Activated T-cell treated with anti-CD3 and anti-CD28 coated beads for 24 hours (primary cell): ENCODE measurements at places on chromosomes 7 and 10.

DNA sequence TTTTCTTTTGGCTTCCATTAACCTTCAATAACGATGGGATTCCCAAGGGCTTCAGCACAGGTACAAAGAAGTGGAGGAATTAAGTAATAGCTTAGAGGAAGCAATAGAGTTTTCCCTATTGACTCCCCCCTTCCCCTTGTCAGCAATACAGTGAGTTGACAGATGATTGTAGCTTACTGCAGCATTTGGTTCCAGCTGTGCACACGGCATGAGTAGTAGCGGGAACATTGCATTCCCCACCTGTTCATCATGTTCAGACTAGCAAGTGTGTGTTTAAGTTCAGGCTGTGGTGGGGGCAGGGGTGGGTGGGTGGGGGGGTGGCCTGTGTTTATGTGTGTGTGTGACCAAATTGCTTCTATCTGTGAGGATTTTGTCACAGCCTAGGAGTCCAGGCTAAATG, 4.6 kb upstream of the ADRA2A start:
- no peak for DNase-seq

- no peak for DNase-seq
Observed at GRCh38 chr7:15751191-15751701, 64.8 kb upstream of the MEOX2 start.

GRCh38 chr10:68330852-68331454, 911 bp upstream of the HNRNPH3 start:
- no peak for DNase-seq

DNA sequence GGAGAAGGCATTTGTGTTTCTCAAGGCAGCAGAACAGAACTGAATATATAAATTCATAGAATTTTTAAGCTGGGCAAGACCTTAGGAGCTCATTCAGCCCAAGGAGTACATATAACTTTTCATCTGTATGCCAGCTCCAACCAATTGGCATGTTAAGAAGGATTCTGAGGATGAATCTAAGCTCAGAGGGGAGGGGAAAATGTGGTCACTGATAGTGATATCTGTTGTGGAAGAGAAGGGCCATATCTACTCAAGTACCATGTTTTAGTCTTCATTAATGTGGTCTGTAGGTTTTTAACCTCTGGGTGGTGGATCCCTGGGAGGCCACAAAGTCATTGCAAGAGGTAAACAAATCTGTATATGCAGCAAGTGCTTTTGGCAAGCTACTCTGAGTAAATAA, 6.4 kb downstream of the CALD1 start:
- DNase-seq = no peak

DNA sequence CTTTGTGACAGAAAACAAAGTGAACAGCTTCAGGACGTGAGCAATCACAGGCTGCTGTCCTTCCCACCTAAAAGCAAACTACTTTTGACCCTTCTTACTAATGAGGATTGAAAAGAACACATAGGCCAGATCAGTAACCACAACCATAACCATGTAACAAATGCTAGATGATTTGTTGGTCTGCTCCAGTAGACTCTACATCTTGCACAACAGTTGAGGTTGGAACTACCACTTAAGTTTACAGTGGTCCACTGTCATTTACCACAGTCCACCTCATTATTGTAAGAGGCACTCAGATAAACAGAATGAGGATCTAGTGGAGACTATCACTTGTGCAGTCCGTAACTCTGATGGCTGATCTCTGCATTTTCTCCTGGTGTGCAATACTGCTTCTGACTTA, 27.8 kb downstream of the NET1 start:
- DNase-seq = no peak

- DNase-seq = no peak
Observed at GRCh38 chr7:155209478-155210319, 88.0 kb upstream of the INSIG1 start.

GRCh38 chr7:28723336-28723735, 234.8 kb downstream of the TRIL start:
- DNase-seq = no peak
